ENCODE measurements at places on chromosomes 5 and 9.

GRCh38 chr9:128078504-128079434 is 10.7 kb downstream of the SLC25A25 start:
- DNase-seq = no peak

DNA sequence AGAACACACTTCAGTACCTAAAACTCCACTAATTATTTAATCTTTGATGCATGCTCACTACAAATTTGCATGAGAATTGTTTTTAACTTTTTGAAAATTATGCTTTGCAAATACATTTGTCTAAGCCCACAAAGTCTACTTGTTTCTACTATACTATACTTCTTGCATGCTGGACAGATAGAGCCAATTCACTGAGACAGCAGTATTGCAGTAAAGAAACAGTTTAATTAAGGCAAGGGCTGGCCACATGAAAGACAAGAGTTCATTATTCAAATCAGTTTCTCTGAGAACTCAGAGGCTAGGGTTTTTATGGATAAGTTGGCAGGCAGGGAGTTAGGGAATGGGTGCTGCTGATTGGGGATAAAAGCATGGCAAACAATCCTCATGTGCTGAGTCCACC is 6.0 kb upstream of the FXN start:
- no peak for DNase-seq

DNA sequence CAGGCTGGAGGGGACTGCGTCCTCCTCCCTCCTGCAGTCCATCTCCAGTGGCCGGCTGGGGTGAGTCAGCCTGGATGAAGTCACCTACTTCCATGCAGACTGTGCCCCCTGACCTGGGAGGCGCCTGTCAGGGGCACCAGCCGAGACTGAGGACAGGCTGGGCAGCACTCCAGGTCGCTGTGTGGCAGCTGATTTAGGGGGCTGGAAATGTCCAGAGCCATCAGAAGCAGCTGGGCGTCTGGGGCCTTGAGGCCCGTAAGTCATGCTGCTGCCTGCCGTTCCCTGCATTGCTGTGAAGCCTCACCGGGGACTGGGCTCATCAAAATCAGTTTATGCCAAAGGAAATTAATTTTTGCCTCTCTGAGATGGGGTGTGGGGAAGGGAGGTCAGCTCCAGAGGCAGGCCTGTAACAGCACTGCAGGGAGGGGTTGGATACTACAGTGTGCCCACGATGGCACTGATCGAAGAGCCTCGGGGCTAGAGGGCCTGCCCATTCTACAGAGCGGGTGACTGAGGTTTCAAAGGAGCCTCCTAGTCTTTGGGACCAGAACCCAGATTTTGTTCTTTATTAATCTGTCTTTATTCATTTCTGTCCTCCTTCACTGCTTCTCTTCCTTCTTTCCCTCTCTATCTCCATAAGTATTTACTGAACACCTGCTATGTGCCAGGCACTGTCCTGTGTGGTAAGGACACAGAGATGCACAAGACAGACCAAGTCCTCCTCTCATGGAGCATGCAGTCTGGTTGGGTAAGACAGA is 70.4 kb upstream of the PSD2 start:
- DNase-seq = no peak

DNA sequence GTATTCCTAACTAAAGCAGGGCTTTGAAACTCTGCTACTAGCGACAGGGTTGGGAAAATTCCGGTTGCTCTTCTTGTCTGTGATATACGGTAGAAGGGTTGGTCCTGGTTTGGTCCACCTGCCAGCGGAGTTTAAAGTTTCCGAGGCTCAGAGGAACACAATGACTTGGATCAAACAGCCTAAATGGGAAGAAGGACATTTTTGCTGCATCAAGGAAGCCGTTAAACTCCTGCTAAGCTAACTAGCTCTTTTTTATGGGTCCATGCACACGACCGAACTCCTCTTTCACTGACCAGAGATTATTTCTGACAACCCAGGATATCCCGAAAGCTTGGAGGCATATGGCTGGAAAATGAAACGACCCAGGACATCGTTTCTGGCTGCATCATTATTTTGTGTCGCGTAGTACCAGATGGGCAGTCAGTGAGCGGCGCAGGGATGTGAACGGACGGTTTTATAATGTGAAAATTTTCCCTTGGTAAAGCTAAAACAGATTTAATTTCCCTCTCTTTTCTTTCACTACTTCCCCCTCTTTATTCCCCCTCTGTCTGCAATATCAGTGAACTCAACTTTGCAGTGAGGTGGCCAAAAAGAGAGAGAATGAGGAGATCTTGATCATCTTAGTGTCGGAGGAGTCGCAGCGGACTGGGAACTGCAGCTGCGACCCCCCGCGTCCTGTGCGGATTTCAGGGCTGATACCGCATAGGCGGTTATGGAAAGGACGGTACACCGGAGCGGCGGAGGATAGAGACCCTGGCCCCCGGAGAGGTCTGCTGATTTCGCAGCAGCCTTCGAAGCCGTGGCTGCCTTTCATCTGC is at the start of gene LURAP1L:
LURAP1L (plus strand) TSS at position 160 of the 818 bp plus-strand sequence. CDS start 696 bp downstream, outside the sequence.
- DNase-seq = no peak

- no peak for DNase-seq
Observed at GRCh38 chr5:102879741-102880140, 124.6 kb downstream of the PAM start.
